ENCODE measurements at places on chromosomes 12 and 14. TPM values are rescaled to one million over a fixed set of nuclear protein-coding genes. Genes with fewer than 3 reads are reported as not detected.

DNA sequence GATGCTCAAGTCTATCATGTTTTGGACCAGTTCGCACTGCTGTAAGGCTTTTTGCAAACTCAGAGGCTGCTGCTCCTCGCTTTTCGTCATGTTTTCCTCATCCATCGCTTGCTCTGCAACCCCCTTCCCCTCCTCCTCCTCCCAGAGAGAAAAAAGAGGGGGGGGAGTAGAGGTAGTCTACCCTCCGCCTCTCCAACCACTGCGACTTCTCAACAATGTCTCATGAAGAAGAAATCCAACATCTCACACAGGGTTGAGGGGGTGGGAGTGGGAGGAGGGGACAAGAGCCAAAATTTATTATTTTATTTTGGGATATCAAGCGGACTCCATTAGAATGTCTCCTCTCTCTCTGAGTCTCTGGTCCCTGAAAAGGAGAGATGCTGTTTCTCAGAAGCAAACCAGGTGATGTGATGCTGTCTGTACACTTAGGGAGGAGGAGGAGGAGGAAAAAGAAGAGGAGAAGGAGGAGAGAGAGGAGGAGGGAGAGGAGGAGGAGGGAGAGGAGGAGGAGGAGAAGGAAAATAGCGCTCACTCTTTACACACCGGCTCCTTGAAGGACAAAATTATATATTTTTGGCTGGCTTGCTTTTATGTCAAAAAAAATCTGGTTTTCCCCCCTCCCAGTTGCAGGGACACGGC, 520 bp downstream of the KSR2 start:
- H3K36me3 ChIP-seq = peaks cover 2% of the 10 kb centered on the region
- H3K27me3 ChIP-seq = peaks cover 63% of the 10 kb centered on the region
- no peak overlapping the region for H3K27ac ChIP-seq
- DNase-seq = no peak
- peak overlapping the region; percentile 75 for H3K4me3 ChIP-seq

ITGB7 gene
- total RNA-seq = 702 TPM

RARG gene
- total RNA-seq = 58.3 TPM

- H3K36me3 ChIP-seq = no peaks in the 10 kb centered on the region
- H3K27me3 ChIP-seq = no peaks in the 10 kb centered on the region
- DNase-seq = no peak
- no peaks in the 10 kb centered on the region for H3K4me1 ChIP-seq
- no peak overlapping the region for H3K4me3 ChIP-seq
- H3K27ac ChIP-seq = no peak overlapping the region
Measured at GRCh38 chr12:25500651-25501050, 52.4 kb downstream of the LMNTD1 start.

DNA sequence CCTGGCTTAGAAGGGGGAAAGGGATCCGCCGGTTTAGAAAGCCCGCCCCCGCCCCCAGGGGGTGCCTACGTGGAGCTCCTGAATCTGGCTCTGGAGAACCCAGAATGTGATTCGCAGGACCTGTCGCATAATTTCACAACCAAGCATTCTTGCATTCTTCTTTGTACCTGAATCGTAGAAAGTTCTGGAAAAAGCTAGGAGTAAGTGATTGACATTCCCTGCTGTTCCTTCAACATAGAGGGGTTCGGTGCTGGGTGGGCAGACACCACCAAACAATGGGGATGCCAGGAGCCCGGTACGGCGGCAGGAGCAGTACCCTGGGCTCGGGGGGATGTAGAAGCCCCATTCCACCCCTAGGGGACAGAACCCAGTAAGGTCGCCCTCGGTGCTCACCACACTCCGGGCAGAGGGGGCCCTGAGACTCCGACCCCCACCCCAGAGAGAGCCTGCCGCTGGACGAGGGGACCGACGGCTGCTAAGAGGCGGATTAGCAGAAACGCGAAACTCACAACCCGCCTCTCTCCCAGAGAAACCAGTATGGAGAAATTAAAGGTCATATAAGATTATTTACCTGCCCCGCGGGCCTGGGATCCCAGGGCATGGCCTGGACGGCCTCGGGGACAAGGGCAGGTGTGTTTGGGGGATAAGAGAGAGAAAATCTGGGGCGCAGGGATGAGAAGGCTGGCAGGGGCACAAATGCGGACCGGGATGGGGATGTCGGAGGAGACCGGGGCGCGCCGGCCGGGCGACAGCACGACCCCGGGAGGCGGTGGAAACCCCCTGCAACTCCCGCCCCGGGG, 520 bp downstream of the CSRP2 start:
- H3K36me3 ChIP-seq = no peaks in the 10 kb centered on the region
- H3K27ac ChIP-seq = peak overlapping the region; percentile 78
- peak overlapping the region; percentile 90 for H3K4me3 ChIP-seq
- DNase-seq = no peak
- peaks cover 10% of the 10 kb centered on the region for H3K4me1 ChIP-seq
- H3K27me3 ChIP-seq = peaks cover 62% of the 10 kb centered on the region

GRCh38 chr12:49929581-49929980, 21.0 kb upstream of the AQP2 start:
- peaks cover 7% of the 10 kb centered on the region for H3K27me3 ChIP-seq
- no peak overlapping the region for H3K27ac ChIP-seq
- H3K36me3 ChIP-seq = no peaks in the 10 kb centered on the region
- no peaks in the 10 kb centered on the region for H3K4me1 ChIP-seq

NPFF gene
- not detected for total RNA-seq

KIF26A gene
- total RNA-seq = 0.50 TPM

- no peak overlapping the region for H3K4me3 ChIP-seq
- H3K27ac ChIP-seq = no peak overlapping the region
- peaks cover 68% of the 10 kb centered on the region for H3K36me3 ChIP-seq
- H3K27me3 ChIP-seq = no peaks in the 10 kb centered on the region
- DNase-seq = no peak
Measured at GRCh38 chr12:6573001-6573400, 4.9 kb upstream of the NOP2 start.

- no peak overlapping the region for H3K27ac ChIP-seq
- H3K4me3 ChIP-seq = no peak overlapping the region
- no peaks in the 10 kb centered on the region for H3K27me3 ChIP-seq
- no peak for DNase-seq
Measured at GRCh38 chr12:12745576-12746211, 28.5 kb downstream of the CDKN1B start.

PPFIBP1 gene
- total RNA-seq = 7.7 TPM

PLXNC1 gene
- 29.7 TPM for total RNA-seq

COQ5 gene
- 27.9 TPM for total RNA-seq

HSPA2 gene
- 2.2 TPM for total RNA-seq

DNA sequence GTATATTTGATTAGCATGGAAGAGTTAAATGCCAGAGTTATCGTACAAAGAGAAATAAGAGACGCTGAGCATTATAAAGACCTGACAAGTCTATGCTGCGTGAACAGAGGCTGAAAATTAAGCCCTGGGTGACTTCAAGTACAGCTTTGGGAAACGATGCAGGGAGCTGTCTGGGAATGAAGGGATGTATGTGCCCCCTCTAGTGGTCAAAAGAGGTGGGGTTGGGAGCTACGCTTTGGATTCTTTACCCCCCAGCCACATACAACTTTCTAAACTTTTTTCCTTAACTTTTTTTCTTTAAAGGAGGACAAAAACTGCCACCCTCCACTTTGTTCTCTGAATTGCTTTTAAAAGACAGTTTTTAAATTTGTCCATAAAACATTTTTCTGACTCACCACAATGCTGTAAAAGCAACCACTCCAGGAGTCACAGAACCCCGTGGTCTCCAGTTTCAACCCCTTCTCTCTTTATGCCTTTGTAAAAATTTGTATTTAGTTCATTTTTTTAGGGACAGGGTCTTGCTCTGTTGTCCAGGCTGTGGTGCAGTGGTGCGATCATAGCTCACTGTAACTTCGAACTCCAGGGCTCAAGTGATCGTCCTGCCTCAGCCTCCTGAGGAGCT, 59.4 kb downstream of the ZNF664 start:
- no peaks in the 10 kb centered on the region for H3K36me3 ChIP-seq
- H3K4me1 ChIP-seq = peaks cover 8% of the 10 kb centered on the region
- H3K4me3 ChIP-seq = no peak overlapping the region
- no peak overlapping the region for H3K27ac ChIP-seq

SMOC1 gene
- total RNA-seq = not detected

PAPLN gene
- 0.30 TPM for total RNA-seq

KLHL33 gene
- 0.17 TPM for total RNA-seq

DNA sequence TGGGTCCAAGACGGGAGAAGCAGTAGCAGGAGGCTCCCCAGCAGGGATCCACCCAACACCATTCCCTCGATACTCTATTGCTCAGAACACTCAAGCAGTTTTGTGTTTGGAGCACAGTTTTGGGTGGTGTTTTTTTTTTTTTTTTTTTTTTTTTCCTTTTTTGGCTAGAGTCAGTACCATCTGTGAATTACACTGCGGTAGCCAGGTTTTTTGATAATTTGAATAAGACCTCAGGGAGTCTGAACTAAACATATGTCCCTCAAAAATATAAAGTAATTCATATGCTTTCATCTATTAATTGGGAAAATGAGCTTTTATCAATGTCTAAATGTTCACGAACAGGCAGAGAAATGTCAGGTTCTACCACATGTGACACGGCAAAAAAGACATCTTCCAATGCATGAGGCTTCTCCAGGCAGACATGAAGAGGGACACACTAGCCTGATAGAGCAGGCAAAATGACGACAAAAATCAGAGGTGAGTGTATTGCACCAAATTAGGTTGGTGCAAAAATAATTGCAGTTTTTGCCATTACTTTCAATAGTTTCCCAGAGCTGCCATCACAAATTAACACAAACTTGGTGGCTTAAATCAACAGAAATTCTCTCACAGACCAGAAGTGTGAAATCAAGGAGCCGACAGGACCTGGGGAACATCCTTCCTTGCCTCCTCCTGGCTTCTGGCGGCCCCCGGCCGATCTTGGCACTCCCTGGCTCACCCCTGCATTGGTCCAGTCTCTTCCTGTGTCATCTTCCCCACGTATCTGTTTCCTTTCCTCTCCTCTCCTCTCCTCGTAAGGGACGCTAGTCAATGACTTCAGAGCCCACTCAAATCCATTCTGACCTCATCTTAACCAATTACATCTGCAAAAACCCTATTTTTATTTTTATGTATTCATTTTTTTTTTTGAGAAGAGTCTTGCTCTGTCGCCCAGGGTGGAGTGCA, 33.9 kb downstream of the FOXN3 start:
- no peaks in the 10 kb centered on the region for H3K27me3 ChIP-seq
- no peak overlapping the region for H3K4me3 ChIP-seq
- H3K4me1 ChIP-seq = peaks cover 15% of the 10 kb centered on the region
- peaks cover 42% of the 10 kb centered on the region for H3K36me3 ChIP-seq
- H3K27ac ChIP-seq = no peak overlapping the region
- no peak for DNase-seq

DNA sequence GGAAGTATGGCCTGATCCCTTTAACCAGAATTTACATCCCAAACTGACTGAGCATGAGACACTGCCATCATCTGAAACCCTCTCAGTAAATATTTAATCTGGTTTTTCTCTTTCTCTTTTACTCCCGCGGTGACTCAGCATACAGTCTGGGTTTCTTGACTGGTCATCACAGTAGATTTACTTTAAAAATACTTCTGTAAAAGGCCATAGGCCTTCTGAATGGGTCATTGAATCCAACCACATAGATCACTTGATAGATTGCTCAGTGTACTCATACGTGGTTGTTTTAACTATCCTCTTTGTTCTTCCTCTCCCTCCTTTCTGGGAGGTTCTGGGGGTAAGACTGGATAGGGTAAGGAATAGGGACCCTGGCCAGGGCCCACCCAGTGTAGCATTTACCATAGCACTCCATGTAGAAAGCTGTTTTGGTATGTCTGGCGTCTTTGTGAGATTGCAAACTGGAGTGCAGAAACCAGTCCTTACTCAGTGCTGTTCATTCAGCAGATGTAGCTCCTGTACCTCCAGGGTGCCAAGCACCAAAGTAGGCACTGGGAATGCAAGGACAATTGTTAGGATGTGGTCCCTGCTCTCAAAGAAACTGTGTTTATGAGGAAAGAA, 165.7 kb downstream of the SRGAP1 start:
- no peaks in the 10 kb centered on the region for H3K4me1 ChIP-seq
- no peaks in the 10 kb centered on the region for H3K36me3 ChIP-seq
- H3K27me3 ChIP-seq = no peaks in the 10 kb centered on the region
- no peak overlapping the region for H3K4me3 ChIP-seq

POTEG gene
- total RNA-seq = not detected

SPX gene
- total RNA-seq = not detected

- H3K27me3 ChIP-seq = no peaks in the 10 kb centered on the region
- H3K36me3 ChIP-seq = no peaks in the 10 kb centered on the region
- H3K4me3 ChIP-seq = no peak within 1 kb of the TSS
- no peak within 1 kb of the TSS for H3K27ac ChIP-seq
- H3K4me1 ChIP-seq = peaks cover 27% of the 10 kb centered on the region
Measured at GRCh38 chr14:24130380-24130716, at the start of gene FITM1. Gene FITM1 (plus strand): TSS chr14:24130659. CDS start chr14:24131564, 905 bp downstream.

RNASE3 gene
- not detected for total RNA-seq

DNA sequence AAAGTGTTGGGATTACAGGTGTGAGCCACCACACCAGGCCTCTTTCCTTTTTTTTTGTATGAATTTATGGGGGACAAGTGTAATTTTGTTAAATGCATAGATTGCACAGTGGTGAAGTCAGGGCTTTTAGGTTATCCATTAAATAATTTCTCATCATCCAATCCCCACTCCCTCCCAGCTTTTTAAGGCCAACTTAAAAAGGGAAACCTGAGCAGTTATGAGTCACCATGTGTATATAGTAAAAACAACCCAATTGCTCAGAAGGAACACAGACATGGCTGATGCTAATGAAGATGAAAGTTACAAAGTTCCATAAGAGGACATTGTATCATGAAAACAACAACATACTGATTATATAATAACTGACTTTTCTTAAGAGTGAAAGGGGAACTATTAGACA, 25.6 kb upstream of the ARID2 start:
- no peak for DNase-seq
- H3K4me1 ChIP-seq = no peaks in the 10 kb centered on the region
- peaks cover 3% of the 10 kb centered on the region for H3K36me3 ChIP-seq
- no peak overlapping the region for H3K27ac ChIP-seq

GRCh38 chr12:107449891-107450290, 235.7 kb upstream of the PWP1 start:
- H3K27ac ChIP-seq = no peak overlapping the region
- DNase-seq = no peak
- no peaks in the 10 kb centered on the region for H3K36me3 ChIP-seq
- no peaks in the 10 kb centered on the region for H3K4me1 ChIP-seq
- no peak overlapping the region for H3K4me3 ChIP-seq

GRCh38 chr14:30906752-30907658, 32.6 kb downstream of the COCH start:
- H3K36me3 ChIP-seq = peaks cover 24% of the 10 kb centered on the region
- no peak overlapping the region for H3K4me3 ChIP-seq
- DNase-seq = no peak
- no peak overlapping the region for H3K27ac ChIP-seq

AVPR1A gene
- total RNA-seq = not detected

DNA sequence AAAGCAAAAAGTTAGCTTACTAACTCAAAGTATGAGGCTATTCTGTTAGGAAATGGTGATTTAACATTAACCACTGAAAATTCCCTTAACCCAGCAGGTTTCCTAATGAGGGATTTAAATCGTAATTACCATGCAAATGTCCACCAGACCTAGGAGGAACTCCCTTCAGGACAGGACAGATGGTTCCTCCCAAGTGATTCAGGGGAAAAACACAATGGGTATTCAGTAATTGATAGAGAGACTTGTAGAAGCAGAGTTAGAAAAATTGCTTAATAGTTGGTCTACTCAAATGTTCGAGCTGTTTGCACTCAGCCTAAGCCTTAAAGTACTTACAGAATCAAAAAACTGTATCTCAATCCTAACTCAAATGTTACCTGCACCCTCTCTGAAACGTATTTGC, 21.6 kb downstream of the RERGL start:
- no peak for DNase-seq
- H3K27me3 ChIP-seq = no peaks in the 10 kb centered on the region
- H3K36me3 ChIP-seq = no peaks in the 10 kb centered on the region
- H3K4me3 ChIP-seq = no peak overlapping the region
- H3K27ac ChIP-seq = no peak overlapping the region
- H3K4me1 ChIP-seq = no peaks in the 10 kb centered on the region
